Pons (tissue), 1 donor: ENCODE measurements at places on chromosomes 3 and 15.
A peak's percentile ranks its signal among the peaks of the same experiment; 100 is the strongest.

DNA sequence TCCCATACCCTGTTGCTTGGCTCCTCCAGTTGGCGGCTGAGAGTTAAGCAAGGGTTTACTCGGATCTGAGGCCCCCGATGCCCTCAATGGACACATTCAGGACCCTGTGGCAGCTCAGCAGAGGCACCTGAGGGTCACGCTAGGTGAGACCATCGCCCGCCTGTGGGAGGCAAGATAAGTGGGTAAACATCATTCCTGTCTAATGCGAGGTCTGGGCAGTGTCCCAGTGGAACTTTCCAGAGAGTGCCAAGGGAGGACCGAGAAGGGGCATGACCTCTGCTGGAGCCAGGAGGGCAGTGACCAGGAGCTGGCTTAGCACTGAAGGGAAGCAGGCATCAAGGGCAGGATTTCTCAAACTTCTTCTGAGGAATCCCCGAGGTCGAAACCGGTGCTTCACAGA, 65.4 kb upstream of the SEC61A1 start:
- DNase-seq, result peak; percentile 21

DNA sequence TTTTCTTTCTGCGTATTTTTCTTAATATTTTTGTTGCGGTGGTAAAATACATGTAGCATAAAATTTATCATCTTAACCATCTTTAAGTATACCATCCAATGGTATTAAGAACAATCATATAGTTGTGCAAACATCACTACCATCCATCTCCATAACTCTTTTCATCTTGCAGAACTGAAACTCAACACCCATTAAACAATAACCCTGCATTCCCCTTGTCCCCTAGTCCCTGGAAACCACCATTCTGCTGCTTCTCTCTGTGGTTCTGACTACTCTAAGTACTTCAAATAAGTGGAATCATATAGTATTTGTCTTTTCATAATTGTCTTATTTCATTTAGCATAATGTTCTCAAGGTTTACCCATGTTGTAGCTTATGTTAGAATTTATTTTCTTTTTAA, 67.3 kb upstream of the EOMES start:
- no peak for DNase-seq

DNA sequence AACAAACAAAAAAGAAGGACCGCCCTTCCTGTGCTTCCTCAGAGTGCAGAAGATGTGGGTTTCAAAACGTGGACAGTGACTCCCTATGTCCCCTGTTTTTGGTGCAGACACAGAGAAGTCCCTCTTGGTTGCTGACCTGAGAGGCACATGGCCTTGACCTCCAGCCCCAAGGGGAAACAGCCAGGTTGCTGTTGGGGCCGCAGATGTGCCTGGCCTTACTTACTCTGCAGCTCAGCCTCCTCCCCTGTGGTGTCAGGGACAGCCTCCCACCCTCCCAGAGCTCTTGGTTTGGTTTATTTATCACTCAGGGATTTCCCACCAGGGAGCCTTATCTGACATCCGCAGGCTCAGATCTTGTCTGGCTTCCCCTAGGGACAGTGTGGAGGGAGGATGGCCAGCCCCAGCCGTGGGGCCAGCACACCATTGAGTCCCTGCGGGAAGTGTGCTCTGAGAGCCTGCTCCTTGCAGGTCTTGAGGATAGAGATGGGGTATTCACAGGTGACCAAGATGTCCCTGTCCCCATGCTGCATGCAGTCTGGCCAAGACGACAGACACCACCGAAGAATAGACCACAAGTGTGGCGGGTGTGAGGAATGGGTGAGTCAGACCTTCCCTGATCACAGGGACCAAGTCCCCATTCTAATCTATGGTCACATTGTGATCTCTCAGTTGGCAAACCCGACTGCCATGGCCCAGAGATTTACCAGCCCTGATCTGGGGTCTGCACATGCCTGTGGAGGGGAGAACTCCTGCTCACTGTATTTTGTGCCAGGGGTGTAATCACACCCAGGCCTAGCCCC, 134.3 kb upstream of the ABHD17C start:
- DNase-seq, result no peak

DNA sequence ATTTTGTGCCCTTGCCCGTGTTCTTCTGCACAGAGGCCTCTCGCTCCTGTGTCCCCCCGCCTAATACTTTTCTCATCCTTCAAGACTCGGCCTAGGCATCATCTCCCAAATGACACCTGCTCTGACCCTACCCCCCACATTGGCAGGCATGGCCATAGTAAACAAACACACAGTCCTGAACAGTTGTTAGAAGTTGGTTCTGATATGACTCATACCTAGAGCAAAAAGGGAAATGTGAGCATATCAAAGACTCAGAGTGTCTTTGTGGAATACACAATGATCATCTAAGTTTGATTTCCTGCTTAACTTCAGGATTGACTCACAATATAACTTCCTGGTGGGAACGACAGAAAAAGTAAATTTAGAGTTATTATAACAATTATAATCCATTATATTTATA, 120.5 kb downstream of the POLR2M start:
- DNase-seq, result no peak

GRCh38 chr3:69752241-69752640, 13.0 kb downstream of the MITF start:
- no peak for DNase-seq

- DNase-seq, result peak; percentile 78
These were observed 555.2 kb downstream of the MAGI1 start for GRCh38 chr3:65483480-65483879.

GRCh38 chr3:146832857-146833458, 227.8 kb upstream of the PLSCR5 start:
- no peak for DNase-seq

DNA sequence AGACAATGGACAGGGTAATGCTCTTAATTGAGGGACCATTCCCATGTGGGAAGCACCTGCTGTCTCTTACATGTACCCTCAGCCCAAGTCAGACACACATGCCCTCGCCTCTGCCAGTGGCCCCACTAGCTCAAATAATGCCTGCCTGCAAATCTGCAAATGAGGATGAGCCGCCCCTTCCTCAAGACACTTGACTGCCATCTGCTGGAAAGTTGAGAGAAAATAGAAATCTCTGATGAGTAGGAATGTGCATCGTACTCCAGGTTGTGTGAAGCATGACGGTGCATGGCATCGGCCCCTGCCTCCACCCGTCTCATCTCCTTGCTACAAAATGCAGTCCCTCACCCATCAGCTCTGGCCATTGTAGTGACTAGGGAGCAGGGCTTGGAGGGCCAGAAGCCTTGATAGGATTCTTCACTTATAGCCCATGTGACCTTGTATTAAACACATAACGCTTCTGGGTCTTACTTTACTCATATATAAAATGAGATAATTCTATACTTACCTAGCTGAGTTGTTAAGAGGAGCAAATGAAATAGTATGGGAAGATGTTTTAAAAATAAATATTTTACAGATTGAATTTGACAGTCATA, 6.3 kb upstream of the SCN5A start:
- peak; percentile 56 for DNase-seq

DNA sequence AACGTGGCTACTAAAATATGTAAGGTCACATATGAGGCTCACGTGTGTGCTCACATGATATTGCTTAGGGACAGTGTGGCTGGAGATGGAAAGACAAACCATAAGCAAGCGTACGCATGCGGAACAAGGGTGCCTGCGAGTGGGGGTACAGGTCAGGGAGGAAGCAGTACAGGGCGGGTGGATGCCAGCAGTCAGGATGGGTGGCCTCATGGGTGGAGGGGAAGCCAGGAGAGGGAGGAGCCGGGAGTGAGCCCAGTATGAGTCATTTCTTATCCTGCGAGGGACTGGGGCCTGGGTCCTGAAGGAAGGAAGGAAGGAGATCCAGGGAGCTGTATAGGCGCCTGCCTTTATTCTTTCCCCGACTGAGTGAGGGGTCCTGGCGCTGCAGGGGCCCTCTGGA, 42.0 kb upstream of the CGNL1 start:
- DNase-seq, result no peak

GRCh38 chr15:39365161-39365560, 215.7 kb upstream of the THBS1 start:
- no peak for DNase-seq

DNA sequence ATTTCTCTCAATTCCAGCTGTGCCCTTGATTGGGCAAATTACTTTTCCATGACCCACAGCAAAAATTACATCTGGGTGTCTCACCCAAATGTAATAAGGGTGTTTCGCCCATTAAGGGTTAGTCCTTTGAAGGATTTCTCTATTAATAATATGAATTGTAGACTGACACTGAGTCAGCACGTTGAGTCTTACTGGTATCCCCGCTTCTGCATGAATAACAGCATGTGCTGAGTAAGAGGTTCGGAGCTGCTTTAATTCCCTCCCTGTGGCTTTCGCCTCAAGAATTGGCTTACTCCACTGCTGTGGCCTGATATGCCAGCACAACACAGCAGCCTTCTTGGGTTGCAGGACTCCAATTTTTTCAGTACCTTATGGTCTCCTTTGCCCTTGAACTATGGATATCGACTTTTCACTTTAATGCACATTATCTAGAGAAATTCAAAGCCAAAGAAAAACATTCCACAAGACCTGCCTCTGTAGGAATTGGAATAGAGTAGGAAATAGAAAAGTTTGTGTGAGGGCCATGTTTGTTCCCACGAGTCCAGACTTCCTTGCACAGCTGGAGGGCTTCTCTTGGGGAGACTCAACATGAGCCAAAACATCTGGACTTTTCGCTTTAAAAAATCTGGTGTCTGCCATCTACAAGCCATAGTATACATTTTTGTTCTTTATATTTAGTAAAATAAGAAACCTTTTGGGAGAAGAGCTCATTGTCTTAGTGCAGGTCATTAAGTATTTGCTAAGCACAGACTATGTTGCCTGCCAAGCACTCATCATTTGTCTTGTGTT, 20.7 kb upstream of the ERC2 start:
- no peak for DNase-seq

- DNase-seq, result no peak
These were observed 22.7 kb upstream of the VPS33B start for GRCh38 chr15:91045065-91045464.

- DNase-seq, result no peak
These were observed 646.3 kb downstream of the CADM2 start for GRCh38 chr3:85605066-85605465.

DNA sequence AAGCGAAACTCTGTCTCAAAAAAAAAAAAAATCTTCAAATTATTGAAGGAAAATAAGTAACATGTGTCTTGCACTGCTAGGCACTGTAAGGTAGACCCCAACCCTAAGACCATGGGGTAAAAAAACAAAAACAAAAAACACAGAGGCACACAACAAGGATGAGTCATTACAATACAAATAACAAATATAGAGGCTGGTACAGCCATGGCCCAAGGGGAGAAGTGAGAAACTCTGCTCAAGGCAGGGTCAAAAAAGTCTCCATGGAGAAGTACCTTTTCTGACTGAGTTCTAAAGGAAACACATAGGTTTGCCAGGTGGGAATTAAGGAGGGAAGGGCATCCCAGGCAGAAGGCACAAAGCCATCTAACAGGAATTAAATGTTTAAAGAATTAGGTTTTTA, 54.5 kb downstream of the TOP2B start:
- DNase-seq, result no peak

- no peak for DNase-seq
These were observed 270.2 kb downstream of the SHOX2 start for GRCh38 chr3:157836022-157836421.

- DNase-seq, result no peak
These were observed 11.2 kb downstream of the APBA2 start for GRCh38 chr15:28896951-28897350.

DNA sequence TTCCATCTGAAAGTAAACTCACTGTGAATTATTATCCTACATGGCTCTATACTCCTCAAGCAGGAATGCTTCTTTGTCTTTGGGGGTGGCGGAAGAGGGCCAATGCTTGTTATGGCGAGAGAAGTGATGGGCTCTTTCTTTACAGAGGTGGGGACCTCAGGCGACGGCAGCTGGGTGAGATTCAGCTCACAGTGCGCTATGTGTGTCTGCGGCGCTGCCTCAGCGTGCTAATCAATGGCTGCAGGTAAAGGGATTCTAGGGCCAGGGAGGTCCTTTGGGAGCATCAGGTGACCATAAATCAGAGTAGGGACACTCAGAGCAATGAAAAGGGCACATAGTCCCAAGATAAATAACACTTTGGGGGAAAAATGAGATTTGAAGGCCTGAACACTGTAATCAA, 39.0 kb downstream of the ESYT3 start:
- no peak for DNase-seq

GRCh38 chr3:48318713-48319468, 14.6 kb downstream of the SPINK8 start:
- DNase-seq, result no peak

DNA sequence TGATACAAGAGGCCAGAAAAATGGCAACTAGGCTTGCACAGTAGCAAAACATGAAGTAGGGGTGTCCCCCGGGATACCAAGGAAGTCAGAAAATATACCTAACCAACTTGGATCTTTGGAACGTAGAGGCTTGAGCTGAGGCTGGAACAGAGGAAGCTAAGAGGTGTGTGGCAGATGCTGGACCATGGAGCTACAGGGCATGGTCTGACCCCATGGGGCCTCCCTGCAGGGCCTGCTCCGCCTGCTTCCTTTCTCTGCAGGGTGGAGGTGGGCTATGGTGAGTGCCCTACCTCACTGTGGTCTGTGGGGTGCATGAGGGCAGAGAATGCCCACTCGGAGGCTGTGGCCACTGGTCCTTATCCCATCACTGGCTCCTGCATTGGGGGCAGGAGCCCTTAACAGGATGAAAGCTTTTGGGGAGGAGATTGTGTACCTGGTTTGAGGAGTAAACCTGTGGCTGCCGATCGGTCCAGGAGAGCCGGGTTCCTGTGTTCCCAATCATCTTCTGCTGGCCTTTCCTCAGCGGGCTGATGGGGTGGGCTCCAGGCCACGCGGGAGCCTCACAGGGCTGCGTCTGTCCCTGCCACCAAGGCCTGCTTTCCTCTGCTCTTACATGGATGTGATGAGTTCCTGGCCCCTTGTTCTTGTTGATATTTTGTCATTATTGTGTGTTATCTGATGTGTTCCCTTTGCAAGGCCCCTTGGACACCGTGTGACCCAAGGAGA, 96.8 kb downstream of the OCA2 start:
- no peak for DNase-seq

- no peak for DNase-seq
These were observed 76.9 kb upstream of the ABI3BP start for GRCh38 chr3:101069901-101070798.

DNA sequence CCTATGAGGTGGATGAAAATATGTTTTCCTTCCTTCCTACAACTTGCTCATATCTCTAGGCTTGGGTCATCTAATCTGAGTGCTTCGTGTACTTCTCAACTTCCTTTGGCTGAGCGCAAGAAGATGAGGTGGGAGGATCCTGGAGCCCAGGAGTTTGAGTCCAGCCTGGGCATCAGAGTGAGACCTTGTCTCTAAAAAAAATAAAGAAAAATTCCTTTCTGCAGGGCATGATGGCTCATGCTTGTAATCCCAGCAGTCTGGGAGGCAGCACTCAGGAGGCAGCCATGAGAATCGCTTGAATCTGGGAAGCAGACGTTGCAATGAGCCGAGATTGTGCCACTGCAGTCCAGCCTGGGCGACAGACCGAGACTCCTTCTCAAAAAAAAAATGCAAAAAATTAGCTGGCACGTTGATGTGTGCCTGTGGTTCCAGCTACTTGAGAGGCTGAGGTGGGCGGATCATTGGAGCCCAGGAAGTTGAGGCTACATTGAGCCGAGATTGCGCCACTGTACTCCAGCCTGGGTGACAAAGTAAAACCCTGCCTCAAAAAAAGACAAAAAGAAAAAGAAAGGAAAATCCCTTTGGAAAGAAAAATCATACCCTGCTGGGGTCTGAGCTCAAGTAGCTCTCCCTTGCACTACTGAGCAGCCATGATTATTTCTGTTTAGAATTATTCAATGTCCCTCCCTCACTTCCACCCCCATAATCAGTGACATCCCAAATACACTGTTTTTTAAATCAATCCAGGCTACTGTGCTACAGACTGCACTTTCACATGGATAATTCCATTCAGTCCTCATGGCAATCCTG, 28.0 kb upstream of the RAB11A start:
- DNase-seq, result no peak

GRCh38 chr3:186530415-186530814, 13.8 kb downstream of the CRYGS start:
- DNase-seq, result no peak
